ENCODE measurements at places on chromosomes 13 and 19. TPM values are rescaled to one million over a fixed set of nuclear protein-coding genes. Genes with fewer than 3 reads are reported as not detected.

PLK5 gene
- 0.17 TPM for polyA plus RNA-seq

ELAVL3 gene
- 0.05 TPM for polyA plus RNA-seq

KIR2DL1 gene
- not detected for polyA plus RNA-seq

DNA sequence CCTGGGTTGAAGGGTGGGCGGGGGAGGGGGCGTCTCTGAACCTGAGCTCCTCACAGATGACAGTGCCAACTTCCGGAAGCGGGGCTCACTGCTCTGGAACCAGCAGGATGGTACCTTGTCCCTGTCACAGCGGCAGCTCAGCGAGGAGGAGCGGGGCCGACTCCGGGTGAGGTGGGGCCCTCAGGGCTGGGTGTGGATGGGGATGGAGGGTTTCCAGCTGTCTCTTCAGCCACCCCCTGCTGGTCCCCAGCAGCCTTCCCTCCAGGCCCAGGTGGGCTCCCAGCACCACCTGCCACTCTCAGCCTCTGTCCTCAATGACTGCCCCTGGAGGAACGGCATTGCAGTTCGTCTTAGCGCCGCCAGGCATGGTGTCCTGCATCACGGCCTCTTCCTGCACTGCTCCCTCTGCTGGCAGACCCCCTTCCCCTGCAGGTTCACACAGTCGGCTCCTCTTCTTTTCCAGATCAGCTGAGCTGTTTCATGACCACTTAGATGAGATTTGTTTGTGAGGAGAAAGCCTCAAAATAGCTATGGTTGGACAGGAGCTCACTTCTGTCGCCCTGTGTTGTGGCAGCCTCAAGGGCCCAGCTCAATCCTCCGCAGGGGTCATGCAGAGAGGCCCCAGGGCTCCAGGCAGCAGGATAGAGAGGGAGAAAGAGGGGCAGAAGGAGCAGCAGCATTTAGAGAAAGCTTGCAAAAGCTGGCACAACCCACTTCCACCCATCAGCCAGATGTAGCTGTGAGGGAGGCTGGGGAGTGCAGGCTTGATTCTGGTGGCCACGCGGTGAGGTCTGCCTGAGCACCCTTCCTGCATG is 2.5 kb upstream of the GARIN5A start:
- no peak for DNase-seq

DNA sequence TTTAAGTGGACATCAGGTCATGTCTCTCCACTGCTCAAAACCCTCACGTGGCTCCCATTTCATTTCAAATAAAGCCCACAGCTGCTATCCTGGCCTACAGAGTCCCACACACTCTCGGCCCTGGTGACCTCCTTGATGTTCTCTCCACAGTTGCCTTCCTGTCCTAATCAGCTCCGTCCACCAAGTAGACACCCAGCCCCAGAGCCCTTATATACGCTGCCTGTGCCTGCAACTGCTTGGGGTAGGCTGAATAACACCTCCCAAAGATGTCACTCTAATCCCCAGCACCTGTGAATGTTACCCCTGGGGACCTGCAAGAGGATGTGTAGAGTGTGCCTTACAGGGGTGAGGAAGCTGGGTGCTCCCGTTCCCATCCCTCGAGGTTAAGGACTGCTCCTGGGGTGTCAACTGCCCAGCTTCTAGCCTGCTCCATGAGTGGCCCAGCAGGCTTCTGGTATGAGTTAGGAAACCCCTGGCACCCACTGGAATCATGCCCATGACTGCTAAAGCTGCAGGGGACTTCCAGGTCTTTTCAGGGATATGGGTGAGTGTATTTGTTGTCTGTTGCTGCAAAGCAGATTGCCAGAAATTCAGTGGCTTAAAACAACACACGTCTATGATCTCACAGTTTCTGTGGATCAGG is 6.0 kb downstream of the FAM187B start:
- DNase-seq: no peak

DNA sequence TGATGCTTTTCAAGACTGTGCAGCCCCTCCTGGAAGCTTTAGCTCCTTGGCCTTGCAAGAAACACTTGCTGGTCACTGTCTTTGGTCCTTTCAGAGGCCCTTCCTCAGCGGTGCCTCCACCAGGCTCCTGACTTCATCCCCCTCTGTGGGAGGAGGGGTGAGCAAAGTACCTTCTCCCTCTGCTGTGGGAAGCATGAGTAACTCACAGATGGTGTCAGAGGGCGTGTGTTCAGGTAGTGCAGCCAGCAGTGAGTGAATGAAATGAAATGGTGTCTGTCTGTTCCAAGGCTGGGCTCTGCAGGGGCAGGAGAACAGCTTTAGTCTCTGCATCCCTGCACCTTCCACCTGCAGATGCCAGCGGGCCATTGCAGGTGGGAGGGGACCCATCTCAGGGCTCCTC is 102.9 kb downstream of the SHISA2 start:
- DNase-seq: no peak

GRCh38 chr13:91248249-91248648 is 99.2 kb upstream of the MIR17HG start:
- DNase-seq: no peak

ATP13A1 gene
- 28.9 TPM for polyA plus RNA-seq

MCF2L gene
- polyA plus RNA-seq: 21.3 TPM

DNA sequence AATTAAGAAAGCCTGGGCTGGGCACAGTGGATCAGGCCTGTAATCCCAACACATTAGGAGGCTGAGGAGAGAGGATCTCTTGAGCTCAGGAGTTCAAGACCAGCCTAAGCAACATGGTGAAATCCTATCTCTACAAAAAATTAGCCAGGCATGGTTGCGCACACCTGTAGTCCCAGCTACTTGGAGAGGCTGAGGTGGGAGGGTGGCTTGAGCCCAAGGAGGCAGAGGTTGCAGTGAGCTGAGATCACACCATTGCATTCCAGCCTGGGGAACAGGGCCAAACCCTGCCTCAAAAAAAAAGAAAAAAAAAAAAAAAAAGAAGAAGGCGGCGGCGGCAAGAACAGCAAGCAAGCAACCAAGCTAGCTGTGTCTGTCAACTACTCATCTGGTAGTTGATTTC is 26.7 kb downstream of the TSC22D1 start:
- no peak for DNase-seq

- no peak for DNase-seq
Measured at GRCh38 chr13:80309926-80310325, 31.0 kb downstream of the SPRY2 start.

DNA sequence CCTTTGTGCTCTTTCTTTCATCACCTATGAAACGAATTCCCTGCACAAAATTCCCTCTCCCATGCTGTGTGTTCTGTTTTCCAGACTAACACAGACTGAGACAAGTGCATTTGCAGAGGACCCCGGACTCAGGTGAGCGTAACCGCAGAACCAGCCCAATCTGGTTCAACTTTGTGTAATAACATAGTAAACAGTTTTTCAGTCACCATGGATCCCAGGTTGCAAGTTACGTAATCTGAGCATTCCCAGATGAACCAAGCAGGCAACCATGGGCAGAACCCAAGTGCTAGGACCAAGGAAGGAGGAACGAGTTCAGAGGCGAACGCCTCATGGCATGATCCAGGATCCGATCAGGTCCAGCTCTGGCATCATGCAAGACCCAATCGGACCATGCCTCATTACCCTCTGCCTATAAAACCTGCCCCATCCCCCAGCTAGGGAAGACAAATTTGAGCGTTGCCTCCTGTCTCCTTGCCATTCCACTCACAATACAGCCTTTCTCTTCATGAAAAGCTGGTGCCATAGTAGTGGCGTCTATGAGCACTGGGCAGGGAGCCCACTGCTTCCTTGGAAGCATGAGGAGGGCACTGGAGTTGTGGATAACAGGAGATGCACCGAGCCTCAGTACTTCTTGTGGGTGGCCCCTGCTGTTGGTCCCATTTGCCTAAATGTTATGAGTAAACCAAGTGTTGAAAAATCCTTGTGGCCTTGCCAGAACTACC is 107.6 kb downstream of the ABCC4 start:
- DNase-seq: no peak

DNA sequence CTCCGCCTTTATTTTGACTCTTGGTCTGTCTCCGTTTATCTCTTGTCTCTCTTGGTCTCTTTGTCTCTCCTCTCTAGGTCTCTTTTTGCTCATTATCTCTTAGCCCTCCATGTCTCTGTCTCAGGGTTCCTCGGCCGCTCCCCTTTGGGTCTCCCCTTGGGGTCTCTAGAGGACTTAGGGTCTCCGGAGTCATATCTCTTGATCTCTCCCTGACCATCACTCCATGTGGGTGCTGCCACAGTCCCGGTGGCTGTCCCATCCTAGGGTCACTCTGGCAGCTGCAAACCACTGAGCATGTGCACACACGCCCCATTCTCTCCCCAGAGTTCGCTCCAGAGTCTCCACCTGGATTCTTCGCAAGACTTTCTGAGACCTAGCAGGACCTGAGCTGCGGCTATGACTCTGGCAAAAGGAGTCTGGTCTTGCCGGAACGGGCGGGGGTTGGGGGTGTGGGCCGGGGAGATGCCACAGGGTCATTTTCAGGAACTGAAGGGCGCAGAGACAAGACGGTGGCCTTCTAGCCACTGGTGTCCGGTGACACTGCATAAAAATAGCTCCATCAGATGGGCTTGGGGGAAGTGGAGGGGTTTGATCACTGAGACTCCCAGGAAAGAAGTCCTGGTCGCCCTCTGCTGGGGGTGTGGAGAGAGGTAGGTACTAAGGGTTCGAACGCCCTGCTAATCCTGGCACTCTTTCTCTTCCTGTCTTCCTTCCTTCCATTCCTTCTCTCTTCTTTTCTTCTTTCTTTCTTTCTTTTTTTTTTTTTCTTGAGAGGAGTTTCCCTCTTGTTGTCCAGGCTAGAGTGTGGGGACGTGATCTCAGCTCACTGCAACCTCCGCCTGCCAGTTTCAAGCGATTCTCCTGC is 1.2 kb upstream of the KCNA7 start:
- DNase-seq: no peak

GRCh38 chr19:35718345-35719041 is 690 bp downstream of the KMT2B start:
- DNase-seq: no peak

- DNase-seq: no peak
Measured at GRCh38 chr13:36432106-36432544, at the start of gene CCNA1. TSS of gene CCNA1 (plus strand) at chr13:36432495. CDS start at chr13:36433057, 562 bp downstream.

ACP7 gene
- polyA plus RNA-seq: 0.13 TPM

CPB2 gene
- not detected for polyA plus RNA-seq

LGALS14 gene
- 1.1 TPM for polyA plus RNA-seq

ZNF43 gene
- 14.6 TPM for polyA plus RNA-seq

MYO1F gene
- polyA plus RNA-seq: 3.4 TPM

- no peak for DNase-seq
Measured at GRCh38 chr19:9958379-9958821, 22.1 kb upstream of the OLFM2 start.

FFAR1 gene
- not detected for polyA plus RNA-seq

AP1M2 gene
- 0.31 TPM for polyA plus RNA-seq

PRR19 gene
- 0.41 TPM for polyA plus RNA-seq

- DNase-seq: peak; percentile 72
Measured at GRCh38 chr19:1266916-1267476, 2.1 kb upstream of the CIRBP start.

DNA sequence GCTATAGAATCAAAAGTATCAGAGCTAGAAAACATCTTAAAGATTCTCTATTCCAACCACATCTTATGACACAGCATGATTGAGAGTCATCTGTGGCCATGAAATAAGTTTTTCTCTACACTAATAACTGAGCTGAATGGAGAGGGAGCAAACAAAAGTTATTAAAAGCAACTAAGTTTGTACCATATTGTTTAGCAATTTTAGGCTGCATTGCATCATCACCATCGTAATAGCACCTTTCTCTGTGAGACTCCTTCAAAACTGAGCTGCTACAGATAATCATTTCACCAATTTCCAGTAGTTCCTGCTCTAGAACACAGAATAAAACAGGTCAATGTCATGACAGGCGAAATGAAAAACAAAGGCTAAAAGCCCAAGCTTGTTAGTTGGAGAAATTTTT is 1183.9 kb downstream of the DIAPH3 start:
- DNase-seq: no peak

GRCh38 chr19:10612499-10613119 is 12.7 kb upstream of the SLC44A2 start:
- DNase-seq: no peak

LILRA2 gene
- not detected for polyA plus RNA-seq

DNA sequence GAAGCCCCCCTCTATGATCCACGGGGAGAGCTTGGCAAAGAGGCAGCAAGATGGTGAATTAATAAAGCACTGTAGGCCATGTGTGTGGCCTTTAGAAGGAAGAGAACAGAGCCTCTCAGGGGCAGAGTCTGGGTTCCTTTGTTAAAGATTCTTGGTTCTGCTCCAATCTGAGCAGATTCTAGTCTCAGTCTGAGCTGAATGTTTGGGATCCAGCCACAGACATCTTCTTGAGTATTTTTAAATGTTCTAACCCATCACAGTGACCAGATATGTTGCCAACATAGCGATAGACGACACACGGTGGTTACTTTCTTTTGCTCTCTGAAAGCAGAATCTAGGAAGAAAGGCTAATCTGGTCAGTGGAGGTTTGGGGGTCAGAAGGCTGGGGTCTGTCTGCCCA is 147.5 kb upstream of the GPR12 start:
- DNase-seq: no peak

DNA sequence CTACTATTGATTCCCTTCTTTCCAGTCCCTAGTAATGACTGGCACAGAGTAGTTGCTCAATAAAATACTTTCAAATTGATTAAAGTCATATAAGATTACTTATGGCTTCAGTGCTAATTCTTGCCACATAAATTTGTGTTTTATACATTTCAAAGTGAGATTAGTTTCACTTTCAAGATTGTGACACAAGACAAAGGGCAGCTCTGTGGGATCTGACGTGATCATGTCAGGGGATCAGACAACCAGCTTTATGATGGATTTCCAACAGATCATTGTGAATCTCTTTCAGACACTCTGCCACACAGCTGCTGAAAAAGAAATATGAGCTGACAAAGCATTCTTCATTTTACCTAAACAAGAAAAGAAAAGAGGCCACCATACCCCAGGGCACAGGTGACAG is 73.4 kb upstream of the POMP start:
- no peak for DNase-seq

DNA sequence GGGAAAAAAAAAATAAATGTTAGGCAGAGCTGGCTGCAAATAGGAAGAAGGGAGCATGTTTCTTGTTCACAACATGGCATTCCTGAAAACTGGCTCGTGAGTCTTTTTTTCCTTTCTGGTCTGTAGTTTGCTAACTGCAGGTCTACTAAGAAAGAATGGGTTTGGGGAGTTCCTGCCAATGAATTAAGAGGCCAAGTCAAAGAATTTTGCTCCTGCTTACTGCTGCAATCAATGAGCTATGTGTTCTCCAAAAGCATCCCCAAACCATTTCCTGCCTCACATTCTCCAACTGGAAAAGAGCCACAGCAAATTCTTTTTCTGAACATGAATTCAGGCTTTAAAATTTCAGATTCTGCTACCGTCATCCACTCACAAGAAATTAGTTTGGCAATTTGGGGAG is 88.6 kb downstream of the DCT start:
- peak; percentile 23 for DNase-seq

CCNA1 gene
- polyA plus RNA-seq: 0.65 TPM

DNA sequence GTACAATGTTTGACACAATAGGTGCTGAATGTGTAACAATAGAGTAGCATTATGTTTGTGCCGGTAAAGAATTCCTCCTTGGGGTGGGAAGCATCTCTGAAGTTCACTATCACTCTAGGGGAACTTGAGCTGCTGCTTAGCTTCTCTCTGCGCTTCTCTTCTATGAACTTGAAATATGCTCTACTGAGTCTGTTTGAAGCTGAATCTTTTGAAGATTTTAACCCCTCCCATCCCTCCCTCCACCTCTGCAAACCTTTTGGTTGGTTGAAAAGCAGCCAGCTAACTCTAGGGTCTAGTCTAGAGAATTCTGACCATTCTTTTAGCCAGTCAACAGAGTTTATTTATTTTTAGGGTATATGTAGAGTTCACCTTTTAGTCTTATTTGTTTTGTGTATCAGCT is 2.5 kb downstream of the PCCA start:
- DNase-seq: no peak

Data from muscle of arm (tissue), 14 donors.